ENCODE measurements at places on chromosomes 3 and 15.

- no peak for DNase-seq
These were observed 258.5 kb downstream of the PTPRG start for GRCh38 chr3:61819861-61820260.

GRCh38 chr3:10570196-10570946 lies 65.0 kb upstream of the ATP2B2 start:
- DNase-seq, result no peak

DNA sequence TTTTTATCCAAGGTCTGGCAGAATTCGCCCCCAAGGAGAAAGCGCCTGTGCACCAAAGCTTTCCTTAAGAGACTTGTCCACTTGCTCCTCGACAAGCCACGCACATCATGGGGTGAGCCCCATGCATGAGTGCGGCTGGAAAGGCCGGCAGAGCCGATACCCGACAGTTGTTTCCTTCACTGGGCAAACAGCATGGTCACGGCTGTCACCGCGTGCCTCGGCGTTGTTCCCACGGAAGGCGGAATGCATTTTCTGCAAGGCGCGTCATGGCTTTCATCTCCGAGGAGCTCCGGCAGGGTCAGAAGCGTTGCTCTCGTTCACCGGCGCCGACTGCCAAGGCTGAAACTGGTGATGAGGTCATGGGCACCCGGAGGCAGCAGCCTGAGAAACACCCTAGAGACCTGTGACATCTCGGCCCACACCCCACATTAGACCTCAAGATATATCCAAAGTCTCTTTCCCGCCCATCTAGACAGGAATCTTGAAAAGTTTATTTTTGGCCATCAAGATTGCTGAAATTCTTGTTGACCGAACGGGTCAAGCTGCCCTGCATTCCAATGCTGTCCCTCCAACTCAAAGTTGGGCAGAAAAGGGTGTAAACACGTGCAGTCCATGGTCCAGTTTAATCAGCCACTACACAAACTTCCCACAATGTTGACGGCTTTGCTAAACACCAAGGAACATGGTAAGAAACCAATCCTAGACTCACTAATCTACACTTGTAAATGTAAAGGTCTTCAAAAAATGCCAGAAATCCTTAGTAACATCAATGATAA lies 604 bp upstream of the TJP1 start:
- DNase-seq, result no peak

GRCh38 chr3:51982838-51983577 lies at the start of gene ACY1:
ACY1 (plus strand) TSS chr3:51983535; CDS start chr3:51984065, 530 bp downstream.
- DNase-seq, result peak; percentile 58

DNA sequence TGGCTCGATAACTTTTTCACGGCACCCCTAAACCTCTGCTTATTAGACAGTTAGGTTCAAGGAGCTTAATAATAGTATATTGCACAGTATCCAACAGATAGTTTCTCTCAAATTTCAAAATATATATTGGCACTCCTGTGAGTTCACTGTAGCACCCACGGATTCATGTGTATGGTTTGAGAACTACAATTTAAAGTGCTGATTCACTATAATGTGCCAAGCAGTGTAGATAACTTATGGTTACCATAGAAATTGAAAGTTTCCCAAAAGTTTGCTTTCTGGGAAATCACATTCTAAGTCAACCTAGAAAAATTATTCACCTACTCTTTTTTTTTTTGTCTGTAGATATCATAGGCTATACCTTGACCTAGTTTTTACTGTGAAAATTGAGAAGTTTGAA lies 86.6 kb downstream of the GAP43 start:
- DNase-seq, result no peak

DNA sequence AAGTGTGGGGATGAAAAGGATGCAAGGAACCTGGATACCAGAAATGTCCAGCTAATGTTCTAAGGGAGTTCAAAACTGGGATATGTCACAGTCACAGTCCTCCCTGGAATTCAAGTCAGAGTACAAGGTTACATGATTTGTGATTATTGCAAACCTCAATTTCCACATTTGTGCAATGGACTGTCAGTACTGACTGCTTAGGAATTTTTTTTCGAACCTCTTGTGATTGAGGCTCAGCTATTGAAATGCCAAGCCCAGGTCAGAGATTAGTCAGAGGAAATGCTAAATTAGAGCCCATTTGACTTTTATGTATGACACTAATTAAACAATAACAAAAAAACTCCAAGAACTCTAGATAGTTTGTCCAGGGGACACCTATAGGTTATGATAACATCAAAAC lies 210.2 kb downstream of the THSD4 start:
- DNase-seq, result no peak
